ENCODE measurements at places on chromosomes 2 and 18.
A peak's percentile ranks its signal among the peaks of the same experiment; 100 is the strongest.

DNA sequence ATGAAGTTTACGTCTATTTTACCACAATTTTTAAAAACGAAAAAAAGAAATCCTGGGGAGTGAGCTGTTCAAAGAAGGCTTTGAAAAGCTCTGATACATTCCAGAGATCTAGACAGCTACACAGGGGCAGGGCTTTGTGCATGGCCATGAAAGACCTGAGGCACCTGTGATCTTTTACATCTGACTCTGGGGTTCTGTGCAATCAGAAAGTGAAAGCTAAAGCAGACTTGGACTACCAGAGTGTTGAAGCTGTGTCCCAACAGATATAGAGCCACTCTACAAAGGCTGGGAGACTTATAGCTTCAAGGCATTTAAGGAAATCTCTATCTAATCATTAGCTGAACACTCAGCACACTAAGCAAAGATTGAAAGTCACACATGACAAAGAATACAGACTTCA, 34.1 kb downstream of the PARD6G start:
- DNase-seq = no peak

DNA sequence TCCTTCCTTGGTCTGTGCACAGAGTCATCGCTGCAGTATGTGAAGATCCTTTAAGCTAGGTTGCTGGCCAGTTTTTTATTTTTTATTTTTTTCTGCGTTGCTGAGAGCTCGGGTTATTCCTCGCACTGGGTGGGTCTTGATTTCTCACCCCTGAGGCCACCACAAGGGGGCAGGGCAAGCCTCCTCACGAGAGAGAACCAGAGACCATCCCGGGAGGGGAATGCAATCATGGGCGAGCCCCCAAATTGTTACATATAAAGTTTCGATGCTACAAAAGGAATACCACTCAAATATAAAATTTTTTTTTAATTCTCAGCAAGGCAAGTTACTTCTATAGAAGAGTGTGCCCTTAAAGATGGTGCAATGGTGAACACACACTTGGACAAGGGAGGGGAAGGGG, 24.9 kb downstream of the HTR2B start:
- DNase-seq = no peak

GRCh38 chr18:48581206-48581605, 42.4 kb downstream of the CTIF start:
- DNase-seq = no peak

DNA sequence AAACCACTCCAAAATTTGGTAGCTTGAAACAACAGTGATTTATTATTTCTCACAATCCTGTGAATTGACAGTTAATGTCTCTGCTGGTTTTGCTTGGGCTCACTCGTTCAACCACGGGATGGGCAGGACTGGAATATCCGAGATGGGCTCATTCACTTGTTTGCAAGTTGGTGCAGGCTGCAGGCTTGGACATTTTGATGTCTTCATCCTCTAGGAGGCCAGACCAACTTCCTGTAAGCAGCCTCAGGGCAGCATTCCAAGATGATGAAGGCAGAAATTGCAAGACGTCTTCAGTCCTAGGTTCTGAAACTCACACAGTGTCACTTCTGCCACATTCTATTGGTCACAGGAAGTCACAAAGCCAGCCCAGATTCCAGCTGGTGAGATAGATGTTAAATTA, 47.1 kb downstream of the GPR39 start:
- no peak for DNase-seq

DNA sequence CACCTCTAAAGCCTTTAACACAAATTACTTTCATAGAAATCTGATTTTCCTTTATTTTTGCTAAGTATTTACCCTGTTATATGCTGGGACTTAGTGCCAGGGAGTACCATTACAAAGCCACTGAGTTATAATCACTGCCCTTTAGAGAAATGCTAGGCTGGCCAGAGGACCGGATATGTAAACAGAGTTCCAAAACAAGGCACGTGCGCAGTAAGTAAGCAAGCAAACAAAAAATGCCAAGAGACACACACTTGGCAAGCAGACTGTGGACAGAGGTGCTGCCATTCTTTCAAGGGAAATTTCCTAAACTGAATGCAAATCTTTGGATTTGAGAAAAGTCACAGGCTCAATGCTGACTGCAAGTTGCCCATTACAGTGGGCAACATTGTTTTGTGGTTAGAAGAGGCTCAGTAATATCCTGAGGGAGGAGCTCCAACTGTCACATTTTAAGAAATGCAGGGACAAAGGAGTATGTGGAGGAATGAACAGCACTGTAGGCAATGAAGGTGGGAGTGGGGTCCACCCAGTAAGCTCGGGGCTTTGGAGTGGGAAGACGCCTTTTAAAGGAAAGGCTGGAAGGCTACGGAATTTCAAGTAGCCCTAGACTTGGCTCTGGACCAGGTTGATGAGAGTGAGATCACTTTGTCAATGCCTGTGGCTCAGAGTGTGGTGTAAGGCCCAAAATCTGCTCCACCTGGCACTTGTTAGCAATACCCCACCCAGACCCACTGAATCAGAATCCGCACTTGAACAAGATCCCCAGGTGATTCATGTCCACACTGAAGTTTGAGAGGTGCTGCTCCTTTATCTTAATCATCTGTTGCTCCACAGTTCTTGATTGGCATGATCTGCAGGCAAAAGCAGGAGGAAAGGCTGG, 2.1 kb upstream of the PARD6G start:
- no peak for DNase-seq

DNA sequence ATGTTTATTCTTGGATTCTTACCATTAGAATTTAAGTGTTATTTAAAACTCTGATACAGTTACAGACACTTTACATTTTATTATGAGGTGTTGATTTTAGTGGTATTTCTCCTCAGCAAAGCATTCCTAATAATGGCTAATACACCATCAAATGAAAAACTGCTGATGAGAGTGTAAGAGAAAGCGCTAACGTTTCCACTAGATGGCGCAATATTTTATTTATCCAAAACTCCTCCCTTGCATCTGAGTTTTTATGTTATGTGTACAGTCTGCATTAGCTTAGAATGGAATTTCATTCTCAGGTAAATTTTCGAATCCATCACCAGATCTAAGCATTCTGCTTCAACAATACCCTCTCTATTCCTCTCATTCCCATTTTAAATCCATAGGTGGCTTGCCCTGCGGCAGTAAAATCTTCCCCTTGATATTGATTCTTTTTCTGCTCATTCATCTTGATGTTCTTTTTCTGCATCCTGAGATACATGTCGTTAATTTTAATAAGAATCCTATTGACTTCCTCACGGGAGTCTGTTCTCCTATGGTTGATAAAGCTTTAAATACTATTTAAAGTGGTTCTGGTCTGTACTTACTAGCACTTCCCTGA, 53.9 kb downstream of the PRKRA start:
- DNase-seq = no peak

- DNase-seq = no peak
These were observed 1636.9 kb upstream of the SLC39A10 start for GRCh38 chr2:194020155-194020554.

- DNase-seq = no peak
These were observed 82.0 kb upstream of the MEX3C start for GRCh38 chr18:51279367-51279984.

DNA sequence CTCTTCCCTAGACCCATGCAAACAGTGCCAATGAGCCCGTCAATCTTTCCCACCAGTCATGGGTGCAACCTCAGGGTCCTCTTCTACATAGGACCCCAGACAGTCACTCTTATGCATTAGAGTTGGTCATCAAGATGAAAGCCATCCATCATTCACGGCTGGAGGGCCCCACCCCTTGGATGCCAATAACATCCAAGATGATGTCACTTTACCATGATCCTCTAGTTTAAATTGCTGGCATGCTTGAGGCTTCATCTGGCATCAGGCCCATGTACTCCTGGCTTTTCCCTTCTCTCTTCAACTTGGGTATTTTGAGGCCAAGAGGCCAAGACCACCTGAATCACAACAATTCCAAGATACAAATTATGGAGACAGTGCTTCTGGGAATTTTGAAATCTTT, 91.1 kb upstream of the MAPK4 start:
- no peak for DNase-seq

DNA sequence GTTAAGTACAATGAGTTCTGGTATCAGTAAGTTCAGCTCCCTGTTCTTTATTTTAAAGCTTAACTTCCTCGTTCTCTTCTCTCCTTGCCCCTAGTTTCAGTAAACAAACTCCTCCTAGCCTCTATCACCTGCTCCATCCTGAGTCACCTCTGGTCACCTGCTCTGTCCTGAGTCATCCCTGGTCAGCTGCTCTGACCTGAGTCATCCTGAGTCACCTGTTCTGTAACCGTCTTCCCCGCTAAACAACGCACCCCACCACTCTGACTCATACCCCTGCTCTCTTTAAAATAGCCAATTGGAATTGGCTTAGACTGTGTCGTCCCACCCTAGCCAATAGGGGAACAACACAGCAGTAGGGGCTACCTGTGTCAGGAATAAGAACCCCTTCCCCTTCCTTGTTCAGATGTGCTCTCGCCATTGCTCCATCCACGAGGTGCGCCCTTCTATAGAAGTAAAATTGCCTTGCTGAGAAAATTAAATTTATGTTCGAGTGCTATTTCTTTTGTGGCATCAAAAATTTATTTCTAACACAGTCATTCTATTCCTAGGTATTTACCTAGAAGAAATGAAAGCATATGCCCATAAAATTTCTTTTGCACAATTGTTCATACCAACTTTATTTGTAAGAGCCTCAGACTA, 24.9 kb upstream of the RMND5A start:
- DNase-seq = no peak

DNA sequence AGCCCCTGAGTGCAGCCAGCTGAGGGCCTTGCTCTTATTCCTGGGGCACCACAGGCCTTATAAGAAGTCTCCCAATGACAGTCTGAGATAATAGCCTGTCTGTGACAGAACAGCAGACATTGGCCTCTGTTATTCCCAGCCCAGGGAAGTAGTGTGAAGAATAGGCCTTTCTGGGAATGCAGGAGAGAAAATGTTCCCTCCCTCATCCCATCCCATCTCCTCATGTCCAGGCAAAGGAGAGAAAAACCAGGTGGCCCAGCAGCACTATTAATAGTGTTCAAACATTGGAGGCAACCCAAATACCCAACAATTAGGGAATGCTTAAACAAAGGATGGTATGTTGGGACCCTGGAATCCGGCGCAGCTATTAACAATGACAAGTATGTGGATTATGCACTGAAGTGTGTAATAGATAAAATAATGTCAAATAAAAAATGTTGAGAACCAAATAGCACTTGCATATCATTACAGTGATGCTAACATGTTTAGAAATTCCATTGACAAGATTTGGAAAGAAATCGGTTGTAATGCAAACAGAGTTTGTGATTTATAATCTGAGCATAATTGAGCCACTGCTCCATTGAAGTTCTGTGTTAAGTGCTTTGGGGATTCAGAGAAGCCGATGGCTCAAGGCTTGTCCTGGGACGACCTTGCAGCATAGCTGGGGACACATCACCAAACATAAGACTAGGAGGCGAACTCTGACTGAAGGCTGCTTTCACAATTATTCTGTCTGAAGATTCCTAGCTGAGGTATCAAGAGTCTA, 69.3 kb downstream of the LBH start:
- DNase-seq = peak; percentile 86

DNA sequence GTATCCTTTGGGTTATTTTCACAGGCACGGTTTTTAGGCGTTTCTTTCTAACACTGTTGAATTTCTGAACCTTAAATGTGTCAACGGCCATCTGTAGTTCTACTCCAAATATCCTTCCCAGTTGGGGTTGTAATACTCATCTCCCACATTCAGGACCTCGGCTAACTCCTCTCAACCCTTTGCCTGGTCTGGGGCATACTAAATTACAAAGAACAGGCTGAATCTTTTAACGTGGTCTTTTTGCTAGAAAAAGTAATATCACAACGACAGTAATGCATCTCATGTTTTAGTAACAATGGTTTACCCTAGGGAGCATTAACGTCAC, 2.1 kb downstream of the RPRM start:
- DNase-seq = no peak

All from HS-27A (cell line).